SK-N-DZ (cell line): ENCODE measurements at places on chromosomes 12 and 14.

- DNase-seq = no peak
Measured at GRCh38 chr12:29160230-29160629, 11.2 kb downstream of the FAR2 start.

DNA sequence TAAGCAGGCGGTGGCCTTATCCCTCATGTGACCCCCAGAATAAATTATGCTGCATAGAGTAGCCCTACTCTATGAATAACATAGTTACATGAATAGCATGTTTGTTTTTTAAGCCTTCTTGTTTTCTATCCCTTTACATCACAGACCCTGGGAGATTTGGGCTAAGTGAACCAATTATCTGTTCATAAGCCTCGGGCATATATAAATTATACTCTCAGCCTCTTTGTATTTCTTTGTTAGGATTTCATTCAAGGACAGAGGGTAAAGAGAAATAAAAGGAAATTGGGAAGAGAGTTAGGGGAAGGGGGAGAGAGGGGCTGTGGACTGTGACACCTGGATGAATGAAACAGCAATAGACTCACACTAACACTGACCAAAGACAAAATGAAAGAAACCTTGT, 35.3 kb upstream of the RTRAF start:
- no peak for DNase-seq

GRCh38 chr12:46402451-46402850, 29.9 kb upstream of the SLC38A2 start:
- DNase-seq = no peak

DNA sequence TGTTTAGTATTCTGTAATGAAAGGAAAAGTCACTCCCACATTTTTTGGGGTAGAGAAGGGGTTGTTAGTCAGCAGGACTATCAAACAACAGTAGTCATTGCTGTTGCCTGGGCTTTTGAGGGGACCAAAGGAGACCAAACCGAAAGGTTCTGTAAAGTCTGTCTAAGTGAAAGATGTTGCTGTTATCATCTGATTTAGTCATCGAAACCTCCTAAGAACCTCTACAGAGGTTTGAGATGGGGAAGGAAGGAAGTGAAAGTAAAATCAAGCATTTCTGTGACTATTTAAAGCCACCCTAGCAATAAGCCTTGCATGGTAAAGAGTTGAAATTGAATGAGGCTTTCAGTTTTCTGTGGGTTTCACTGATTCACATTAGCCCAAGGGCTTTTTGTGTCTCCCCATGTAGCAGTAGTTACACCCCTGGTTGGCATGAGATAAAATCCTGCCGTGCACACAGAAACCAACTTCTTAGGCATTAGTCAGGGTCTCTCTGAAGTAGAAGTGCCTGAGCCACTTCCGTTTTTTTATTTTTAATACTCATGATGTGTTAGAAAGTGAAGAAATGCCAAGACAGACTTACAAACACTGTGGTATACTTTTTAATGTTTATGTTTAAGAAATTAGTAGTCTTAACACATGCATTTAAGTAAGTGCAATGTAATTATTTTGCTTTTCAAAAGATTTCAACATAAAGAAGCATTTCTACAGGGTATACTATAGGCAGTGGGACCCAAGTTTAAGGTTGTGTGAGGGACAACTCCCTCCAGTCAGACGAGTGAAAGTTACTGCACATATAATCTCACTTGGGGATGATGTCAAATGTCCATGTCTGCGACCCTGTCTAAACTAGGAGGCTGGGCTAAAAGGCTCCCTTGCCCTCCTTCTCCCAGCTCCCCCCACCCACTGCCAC, 50.4 kb downstream of the DYRK2 start:
- DNase-seq = no peak

GRCh38 chr12:26197832-26198231, 2.5 kb downstream of the SSPN start:
- no peak for DNase-seq
